SIG-M5 (cell line): ENCODE measurements at places on chromosomes 6 and 20.

- DNase-seq = no peak
Observed at GRCh38 chr20:11001764-11002540, 328.2 kb upstream of the JAG1 start.

DNA sequence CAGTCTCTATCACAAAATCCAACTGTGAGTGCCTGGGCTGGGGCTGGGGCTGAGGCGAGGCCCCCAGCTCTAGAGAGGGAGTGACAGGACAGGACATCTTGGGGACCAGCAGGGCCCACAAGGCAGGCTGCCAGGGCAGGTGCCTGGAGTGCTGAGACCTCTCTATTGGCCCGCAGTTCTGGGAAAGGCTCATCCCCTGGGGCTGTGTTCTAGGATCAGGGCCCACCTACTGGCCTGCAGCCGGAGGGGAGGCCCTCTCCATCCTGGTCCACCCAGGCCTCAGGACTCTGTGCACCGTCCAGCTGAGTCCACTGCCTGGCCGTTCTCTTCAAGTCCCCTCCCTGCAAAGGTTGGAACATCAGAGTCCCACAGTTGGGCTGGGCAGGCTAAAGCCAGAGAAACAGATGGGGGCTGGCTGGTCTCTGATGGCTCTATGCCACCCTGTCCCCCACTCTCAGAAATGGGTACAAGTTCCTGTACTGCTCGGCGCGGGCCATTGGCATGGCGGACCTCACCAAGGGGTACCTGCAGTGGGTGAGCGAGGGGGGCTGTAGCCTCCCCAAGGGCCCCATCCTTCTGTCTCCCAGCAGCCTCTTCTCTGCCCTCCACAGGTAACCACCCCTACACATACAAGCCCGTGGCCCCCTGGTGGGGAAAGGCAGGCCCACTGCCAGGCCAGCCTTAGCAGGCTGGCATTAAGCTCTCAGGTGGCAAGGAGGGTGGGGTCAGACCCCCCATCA is 9.0 kb downstream of the EMILIN3 start:
- no peak for DNase-seq

GRCh38 chr6:25196464-25196863 is 82.7 kb upstream of the CARMIL1 start:
- DNase-seq = no peak

DNA sequence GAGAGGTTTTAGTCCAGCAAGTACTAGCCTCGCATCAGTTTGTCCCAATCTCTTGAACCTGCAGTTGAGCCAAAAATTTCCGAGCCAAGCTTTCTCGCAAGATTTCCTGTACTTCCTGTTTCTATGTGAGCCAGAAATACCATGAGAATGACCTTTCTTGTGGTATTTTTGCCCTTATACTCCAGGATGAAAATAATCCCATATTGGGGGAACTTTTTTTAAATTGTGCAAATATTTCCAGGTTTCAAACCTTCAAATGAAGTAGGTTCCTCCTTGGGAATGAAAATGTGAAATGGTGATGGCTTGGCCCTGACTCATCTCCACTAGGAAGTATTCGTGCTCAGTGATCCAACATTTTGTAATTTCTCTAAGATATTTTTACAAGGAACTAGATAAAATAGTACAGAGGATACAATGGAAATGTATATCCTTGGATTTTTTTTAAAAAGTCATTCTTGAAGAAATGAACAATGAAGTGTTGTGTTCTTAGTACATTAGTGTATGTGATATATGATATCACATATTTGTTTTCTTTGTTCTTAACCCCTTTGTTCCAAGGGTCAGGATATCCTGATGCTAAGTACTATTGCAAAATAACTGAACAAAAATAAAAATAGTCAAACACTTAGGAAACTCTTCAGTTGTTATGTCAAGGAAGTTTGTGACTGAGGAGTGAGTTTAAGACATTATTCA is 184.0 kb downstream of the PDE7B start:
- DNase-seq = no peak

- no peak for DNase-seq
Observed at GRCh38 chr6:14671261-14671681, 553.7 kb downstream of the CD83 start.
